Osteocyte (in vitro differentiated cells): ENCODE measurements at places on chromosomes 1 and 21. TPM values are rescaled to one million over a fixed set of nuclear protein-coding genes. Genes with fewer than 3 reads are reported as not detected.

DNA sequence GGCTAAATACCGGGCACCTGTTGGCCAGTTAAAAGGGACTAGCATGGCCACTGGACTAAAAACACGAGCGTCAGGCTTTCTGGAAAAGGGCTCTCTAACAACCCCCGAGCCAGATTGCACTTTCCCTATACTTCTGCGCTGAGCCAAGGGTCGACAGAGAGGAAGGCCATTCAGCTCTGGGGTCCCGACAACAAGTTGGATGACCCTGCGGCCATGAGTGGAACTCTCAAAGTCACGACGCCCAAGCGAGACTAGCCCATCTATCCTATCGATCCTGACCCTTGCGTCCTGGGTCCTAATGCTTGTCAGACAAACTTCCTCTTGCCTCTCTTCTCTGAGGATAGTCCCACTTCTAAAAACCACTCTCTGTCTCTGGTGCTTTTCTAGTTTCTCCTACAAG is 99.9 kb upstream of the PRDX6 start:
- no peak overlapping the region for H3K4me3 ChIP-seq
- no peaks in the 10 kb centered on the region for H3K27me3 ChIP-seq
- DNase-seq, result peak; percentile 68

The F5 gene
- not detected in 2 replicates for total RNA-seq

The CRP gene
- not detected in 2 replicates for total RNA-seq

The ECM1 gene
- total RNA-seq, result 17.4 and 19.8 TPM in 2 replicates
